NCI-H748 treated with DMSO at 0.1 percent for 48 hours (cell line): ENCODE measurements at places on chromosomes 2 and 18.

DNA sequence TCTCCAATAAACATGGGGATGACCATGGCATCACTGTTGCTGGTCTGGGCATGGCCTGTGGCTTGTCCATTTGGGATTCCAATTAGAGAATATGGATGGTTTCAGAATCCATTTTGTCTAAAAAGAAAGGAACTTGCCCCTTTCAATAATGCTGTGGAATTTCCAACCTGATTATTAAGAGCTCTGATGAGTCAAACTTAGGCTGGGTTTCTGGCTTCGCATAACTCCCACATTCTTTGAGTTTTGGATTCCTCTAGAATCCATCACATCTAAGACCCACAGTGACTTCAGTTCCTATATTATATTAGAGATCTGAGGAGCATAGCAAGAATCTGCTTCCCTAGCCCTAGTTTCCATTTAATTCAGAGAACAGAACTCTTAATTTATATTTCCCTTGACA is 531.5 kb downstream of the TNS1 start:
- DNase-seq, result no peak

GRCh38 chr18:25061395-25061794 is 290.6 kb downstream of the ZNF521 start:
- DNase-seq, result peak; percentile 91

GRCh38 chr18:72869226-72870185 is 1.7 kb upstream of the NETO1 start:
- DNase-seq, result no peak

DNA sequence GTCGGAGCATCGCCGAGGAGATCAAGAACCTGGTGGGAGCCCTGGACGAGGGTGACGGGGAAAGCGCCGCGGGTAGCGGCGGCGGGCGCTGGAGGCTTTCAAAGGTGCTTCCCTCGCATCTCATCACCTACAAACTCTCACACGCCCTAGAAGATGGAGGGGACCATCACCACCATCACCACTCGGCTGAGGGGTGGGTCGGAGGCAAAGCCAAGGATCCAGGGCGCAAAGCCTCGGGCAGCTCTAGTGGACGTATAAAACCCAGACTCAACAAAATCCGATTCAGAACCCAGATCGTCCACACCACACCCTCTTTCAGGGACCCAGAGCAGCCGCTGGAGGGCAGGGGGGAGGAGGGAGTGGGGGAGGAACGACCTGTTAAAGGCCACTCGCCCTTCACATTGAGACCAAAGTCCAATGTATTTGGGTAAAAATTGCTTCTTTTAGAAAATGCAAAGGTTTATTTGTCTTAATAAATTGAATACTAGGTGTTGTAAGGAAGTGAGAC is 1.5 kb downstream of the SOWAHC start:
- peak; percentile 22 for DNase-seq

DNA sequence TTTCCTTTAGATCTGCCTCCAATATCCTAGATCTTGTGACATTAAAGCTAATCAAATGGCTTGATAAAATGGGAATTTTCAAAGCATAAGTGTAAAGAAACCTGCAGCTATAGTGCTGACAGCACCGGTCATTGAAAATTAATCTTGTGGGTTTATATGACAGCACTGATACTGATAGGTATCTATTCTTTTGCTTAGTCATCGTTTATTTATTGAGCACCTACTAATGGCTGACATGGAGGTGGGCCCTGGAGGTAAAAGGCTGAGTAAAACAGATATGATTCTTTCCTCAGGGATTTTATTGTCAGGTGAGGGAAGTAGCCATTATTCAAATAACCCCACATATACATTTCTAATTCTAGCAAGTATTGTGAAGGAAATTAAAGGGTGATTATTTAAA is 282.5 kb downstream of the LRRTM1 start:
- no peak for DNase-seq
